Right lung (tissue), 10 donors: ENCODE measurements at places on chromosomes 5 and 9. TPM values are rescaled to one million over a fixed set of nuclear protein-coding genes. Genes with fewer than 3 reads are reported as not detected.

DNA sequence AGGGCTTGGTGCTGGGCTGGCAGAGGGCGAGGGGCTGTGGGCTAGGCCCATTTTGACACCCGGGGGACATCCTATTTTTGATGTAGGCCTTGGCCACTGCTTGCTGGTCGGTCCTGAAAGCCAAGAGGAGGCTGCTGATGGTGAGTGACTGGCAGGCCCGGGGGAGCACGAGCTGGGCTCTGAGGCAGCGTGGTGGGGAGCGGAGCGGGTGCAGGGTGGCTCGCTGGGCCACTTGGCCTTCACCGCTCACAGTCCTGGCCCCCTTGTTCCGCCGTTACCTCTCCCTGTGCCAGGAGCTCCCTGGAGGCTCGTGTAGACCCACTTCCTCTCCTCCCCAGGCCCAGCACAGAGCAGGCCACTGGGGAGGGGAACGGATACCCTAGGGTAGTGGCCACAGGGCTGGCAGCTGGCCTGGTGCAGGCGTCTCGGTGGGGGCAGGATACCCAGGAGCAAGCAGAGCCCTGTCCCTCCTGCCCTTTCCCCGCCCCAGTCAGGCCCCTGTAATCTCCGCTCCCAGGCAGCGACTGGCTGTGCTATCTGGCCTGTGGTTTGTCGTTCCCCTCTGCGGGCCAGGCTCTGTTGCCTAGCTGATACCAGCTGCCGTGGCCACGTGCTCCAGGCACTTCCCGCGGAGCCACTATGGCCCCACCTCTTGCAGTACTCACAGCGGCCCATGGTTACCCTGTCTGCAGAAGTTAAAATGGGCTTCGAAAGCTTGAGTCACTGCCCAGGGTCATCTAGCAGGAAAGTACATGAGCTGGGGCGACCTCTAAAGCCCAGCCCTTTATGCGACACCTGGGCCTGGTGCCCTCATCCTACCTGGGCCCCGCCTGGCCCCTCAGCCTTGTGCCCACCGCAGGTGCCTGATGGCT, 11.7 kb upstream of the DOLPP1 start:
- DNase-seq = no peak

GRCh38 chr5:69368458-69369339, 621 bp downstream of the AK6 start:
- DNase-seq = no peak

The LPAR1 gene
- 73.3 TPM for polyA plus RNA-seq

The CDH6 gene
- 10.0 TPM for polyA plus RNA-seq

DNA sequence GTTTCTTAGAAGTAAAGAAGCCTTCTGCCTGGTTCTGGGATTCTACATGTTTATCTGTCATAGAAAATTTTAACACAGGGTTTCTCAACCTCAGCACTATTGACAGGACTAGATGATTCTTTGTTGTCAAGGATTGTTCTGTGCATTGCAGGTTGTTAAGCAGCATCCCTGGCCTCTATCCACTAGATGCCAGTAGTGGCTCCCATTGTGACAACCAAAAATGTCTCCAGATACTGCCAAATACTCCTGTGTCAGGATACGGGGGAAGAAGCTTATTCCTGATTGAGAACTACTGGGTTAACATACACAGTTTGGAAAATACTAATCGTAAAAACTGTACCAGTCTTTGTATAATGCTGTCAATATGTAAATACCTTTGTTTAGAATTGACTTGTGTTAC, 167.1 kb downstream of the NIPBL start:
- DNase-seq = no peak
